ENCODE measurements at places on chromosomes 2 and 18. TPM values are rescaled to one million over a fixed set of nuclear protein-coding genes. Genes with fewer than 3 reads are reported as not detected.

- H3K27me3 ChIP-seq: no peaks in the 10 kb centered on the region
- no peaks in the 10 kb centered on the region for H3K36me3 ChIP-seq
- no peak for DNase-seq
- no peak overlapping the region for H3K27ac ChIP-seq
These were observed 707.7 kb downstream of the LRP1B start for GRCh38 chr2:141423124-141423523.

GRCh38 chr2:152485954-152486736 is 151.2 kb downstream of the FMNL2 start:
- H3K27me3 ChIP-seq: no peaks in the 10 kb centered on the region
- no peaks in the 10 kb centered on the region for H3K4me1 ChIP-seq
- no peak overlapping the region for H3K27ac ChIP-seq
- DNase-seq: no peak

The DNPEP gene
- total RNA-seq: 80.1 TPM

The PLCL1 gene
- total RNA-seq: 0.07 TPM

GRCh38 chr18:35971661-35972196 is 750 bp upstream of the RMP24 start:
- peak overlapping the region; percentile 89 for H3K4me3 ChIP-seq
- H3K4me1 ChIP-seq: peaks cover 18% of the 10 kb centered on the region
- H3K27ac ChIP-seq: peak overlapping the region; percentile 76
- H3K36me3 ChIP-seq: peaks cover 13% of the 10 kb centered on the region

The RTP5 gene
- total RNA-seq: not detected

GRCh38 chr2:35410431-35411061 is 945.0 kb upstream of the CRIM1 start:
- H3K27ac ChIP-seq: no peak overlapping the region
- no peak for DNase-seq
- H3K4me3 ChIP-seq: no peak overlapping the region

GRCh38 chr2:72827966-72828646 is 2.3 kb upstream of the EXOC6B start:
- H3K4me3 ChIP-seq: no peak overlapping the region
- no peaks in the 10 kb centered on the region for H3K27me3 ChIP-seq
- H3K27ac ChIP-seq: no peak overlapping the region
- H3K36me3 ChIP-seq: no peaks in the 10 kb centered on the region
- H3K4me1 ChIP-seq: peaks cover 4% of the 10 kb centered on the region

GRCh38 chr2:241080405-241081189 is 21.5 kb downstream of the MTERF4 start:
- H3K27me3 ChIP-seq: no peaks in the 10 kb centered on the region
- no peaks in the 10 kb centered on the region for H3K36me3 ChIP-seq
- no peak overlapping the region for H3K27ac ChIP-seq
- no peak overlapping the region for H3K4me3 ChIP-seq
- no peaks in the 10 kb centered on the region for H3K4me1 ChIP-seq
- no peak for DNase-seq

GRCh38 chr2:109375131-109375561 is 238.6 kb downstream of the SEPTIN10 start:
- H3K27ac ChIP-seq: no peak overlapping the region
- DNase-seq: no peak
- H3K4me1 ChIP-seq: no peaks in the 10 kb centered on the region
- no peak overlapping the region for H3K4me3 ChIP-seq

DNA sequence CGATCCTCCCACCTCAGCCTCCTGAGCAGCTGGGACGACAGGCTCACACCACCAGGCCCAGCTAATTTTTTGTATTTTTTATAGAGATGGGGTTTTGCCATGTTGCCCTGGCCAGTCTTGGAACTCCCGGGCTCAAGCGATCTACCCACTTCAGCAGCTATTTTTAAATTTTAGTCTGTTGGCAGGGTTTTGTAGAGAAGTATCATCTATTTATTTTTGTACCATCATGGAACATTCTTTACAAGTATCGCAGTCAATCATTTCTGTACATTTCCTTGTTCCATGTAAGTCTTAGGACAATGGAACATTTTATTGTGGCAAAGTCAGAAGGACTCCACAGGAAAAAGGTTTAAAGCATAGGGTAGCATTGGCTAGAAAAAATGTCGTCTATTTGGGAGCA is 94.6 kb downstream of the UGGT1 start:
- no peak overlapping the region for H3K27ac ChIP-seq
- no peaks in the 10 kb centered on the region for H3K4me1 ChIP-seq
- H3K4me3 ChIP-seq: no peak overlapping the region
- peaks cover 33% of the 10 kb centered on the region for H3K36me3 ChIP-seq
- H3K27me3 ChIP-seq: no peaks in the 10 kb centered on the region

The SCN1A gene
- not detected for total RNA-seq

The PRKCE gene
- 14.8 TPM for total RNA-seq

The ACVR1 gene
- total RNA-seq: 16.9 TPM

DNA sequence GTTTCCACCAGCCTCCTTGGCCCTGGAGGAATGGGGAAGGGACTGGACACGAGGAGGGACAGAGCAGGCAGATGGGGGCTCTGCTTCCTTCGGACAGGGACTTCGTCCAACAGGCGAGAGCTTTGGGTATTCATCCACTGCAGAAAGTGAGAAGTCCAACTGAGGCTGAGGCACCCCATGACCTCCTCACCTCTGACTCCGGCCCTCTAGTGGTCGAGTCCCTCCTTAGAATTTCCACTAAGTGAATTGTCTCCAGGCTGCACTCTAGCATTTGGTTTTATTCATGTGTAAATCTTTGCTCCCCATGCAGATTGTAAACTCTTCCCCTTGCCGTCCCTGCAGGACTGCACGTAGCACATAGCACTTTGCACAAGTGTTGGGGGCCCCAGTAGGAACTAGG is 75.6 kb downstream of the TMEM247 start:
- no peaks in the 10 kb centered on the region for H3K4me1 ChIP-seq
- H3K36me3 ChIP-seq: no peaks in the 10 kb centered on the region
- H3K27me3 ChIP-seq: no peaks in the 10 kb centered on the region
- H3K4me3 ChIP-seq: no peak overlapping the region
- no peak overlapping the region for H3K27ac ChIP-seq
- DNase-seq: no peak

DNA sequence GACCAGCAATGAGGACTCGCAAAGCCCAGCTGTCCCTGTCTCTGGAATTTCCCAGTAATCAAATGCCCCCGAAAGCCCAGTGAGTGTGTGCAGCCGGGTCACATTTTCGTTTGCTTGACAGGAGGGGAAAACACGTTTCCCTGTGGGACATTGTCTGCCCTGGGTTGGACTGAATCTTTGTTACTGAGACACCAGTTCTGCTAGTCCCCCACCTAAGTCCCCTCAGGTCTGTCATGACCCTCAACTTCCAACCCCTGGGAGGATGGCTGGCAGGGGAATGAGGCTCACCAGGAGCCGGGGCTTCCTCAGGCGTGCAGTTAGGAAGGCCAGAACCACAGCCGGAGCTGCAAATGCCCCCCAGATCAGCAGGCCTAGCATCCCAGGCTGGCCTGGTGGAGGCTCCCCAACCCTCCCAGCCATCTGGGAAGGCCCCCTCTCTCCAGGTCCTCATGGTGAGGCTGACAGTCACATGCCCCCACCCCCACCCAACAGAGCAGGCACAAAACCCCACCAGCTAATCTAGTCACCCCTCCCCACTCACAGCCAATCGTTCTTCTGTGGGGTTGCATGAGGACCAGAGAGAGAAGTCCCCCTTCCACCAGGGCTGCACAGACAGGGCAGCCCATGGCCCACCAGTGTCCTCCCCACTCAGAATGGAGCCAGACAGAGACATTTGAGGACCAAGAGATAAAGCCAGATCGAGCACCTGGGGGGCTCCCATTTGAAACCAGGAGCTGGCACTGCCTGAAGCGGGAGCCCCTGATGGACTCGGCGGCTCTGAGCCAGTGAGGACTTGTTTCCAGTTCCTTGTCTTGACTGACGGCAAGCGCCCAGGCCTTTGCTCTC is 33.6 kb downstream of the CYP26B1 start:
- peaks cover 34% of the 10 kb centered on the region for H3K4me1 ChIP-seq
- no peaks in the 10 kb centered on the region for H3K36me3 ChIP-seq
- no peak overlapping the region for H3K27ac ChIP-seq
- no peak overlapping the region for H3K4me3 ChIP-seq
- no peak for DNase-seq

- H3K36me3 ChIP-seq: no peaks in the 10 kb centered on the region
- no peaks in the 10 kb centered on the region for H3K27me3 ChIP-seq
- H3K4me3 ChIP-seq: no peak overlapping the region
- no peaks in the 10 kb centered on the region for H3K4me1 ChIP-seq
- no peak for DNase-seq
- no peak overlapping the region for H3K27ac ChIP-seq
These were observed 488.7 kb downstream of the DCDC2C start for GRCh38 chr2:4192119-4192518.

DNA sequence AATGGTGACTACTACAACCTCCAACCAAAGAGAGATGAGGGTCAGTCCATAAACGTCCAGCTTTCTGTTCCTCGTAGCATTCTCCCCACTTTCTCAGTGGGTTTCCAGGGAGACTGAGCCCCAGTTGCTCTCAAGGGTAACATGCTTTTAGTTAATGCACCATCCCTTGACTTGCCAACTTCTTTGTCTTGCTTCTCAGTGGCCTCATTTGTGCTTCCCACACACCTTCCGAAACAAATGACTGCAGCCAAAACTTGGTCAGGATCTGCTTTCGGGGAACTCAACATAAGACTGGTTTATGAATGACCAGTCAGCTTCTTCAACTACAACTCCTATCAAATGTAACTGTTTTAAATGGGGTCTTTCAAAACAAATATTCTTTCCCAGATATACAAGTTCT is 94.1 kb downstream of the COL6A3 start:
- no peak for DNase-seq
- peaks cover 4% of the 10 kb centered on the region for H3K27me3 ChIP-seq
- no peak overlapping the region for H3K27ac ChIP-seq
- H3K36me3 ChIP-seq: no peaks in the 10 kb centered on the region
- H3K4me3 ChIP-seq: no peak overlapping the region

GRCh38 chr2:18630941-18631340 is 41.6 kb upstream of the NT5C1B start:
- no peak for DNase-seq
- no peaks in the 10 kb centered on the region for H3K36me3 ChIP-seq
- H3K4me1 ChIP-seq: no peaks in the 10 kb centered on the region

DNA sequence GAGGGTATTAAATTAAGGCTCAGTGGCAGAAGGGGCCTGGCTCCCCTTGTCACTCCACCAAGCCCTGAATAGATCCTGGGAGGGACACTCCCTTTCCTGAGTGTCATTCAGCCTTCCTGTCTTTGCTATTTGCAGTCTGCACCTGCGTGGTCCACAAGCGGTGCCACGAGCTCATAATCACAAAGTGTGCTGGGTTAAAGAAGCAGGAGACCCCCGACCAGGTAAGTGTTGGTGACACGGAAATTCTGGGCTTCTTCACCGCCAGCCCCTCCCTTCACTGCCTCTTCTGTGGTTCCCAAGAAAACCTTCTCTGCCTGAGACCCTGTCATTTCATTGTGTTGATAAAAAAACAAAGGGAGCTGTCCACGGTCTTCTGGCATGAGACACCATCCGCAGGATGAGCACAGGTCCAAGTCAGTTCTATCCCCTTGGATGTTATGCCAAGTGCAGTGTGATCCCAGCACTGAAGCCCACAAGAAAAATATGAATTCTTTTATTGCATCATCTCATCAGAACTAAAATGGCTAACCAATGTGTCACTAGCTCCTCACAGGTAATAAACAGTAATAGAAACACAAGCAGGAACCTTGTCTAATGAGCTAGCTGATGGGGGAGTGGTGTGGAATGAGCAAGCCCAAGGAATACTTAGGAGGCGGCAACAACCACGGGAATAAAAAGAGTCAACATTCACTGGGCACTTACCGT is 316.9 kb upstream of the EPAS1 start:
- no peaks in the 10 kb centered on the region for H3K4me1 ChIP-seq
- no peak overlapping the region for H3K4me3 ChIP-seq
- no peaks in the 10 kb centered on the region for H3K36me3 ChIP-seq
- no peak for DNase-seq
- no peaks in the 10 kb centered on the region for H3K27me3 ChIP-seq

GRCh38 chr18:5456577-5457461 is 87.0 kb downstream of the EPB41L3 start:
- H3K27ac ChIP-seq: no peak overlapping the region
- H3K4me3 ChIP-seq: no peak overlapping the region
- no peak for DNase-seq
- no peaks in the 10 kb centered on the region for H3K27me3 ChIP-seq

The SCYGR3 gene
- not detected for total RNA-seq

All from HCT116 (cell line).